CD4-positive, alpha-beta memory T cell (primary cell): ENCODE measurements at places on chromosomes 4 and X.

GRCh38 chrX:87525771-87526229, 8.2 kb downstream of the KLHL4 start:
- DNase-seq = no peak

- no peak for DNase-seq
These were observed 115.8 kb downstream of the NAA11 start for GRCh38 chr4:79209822-79210635.

DNA sequence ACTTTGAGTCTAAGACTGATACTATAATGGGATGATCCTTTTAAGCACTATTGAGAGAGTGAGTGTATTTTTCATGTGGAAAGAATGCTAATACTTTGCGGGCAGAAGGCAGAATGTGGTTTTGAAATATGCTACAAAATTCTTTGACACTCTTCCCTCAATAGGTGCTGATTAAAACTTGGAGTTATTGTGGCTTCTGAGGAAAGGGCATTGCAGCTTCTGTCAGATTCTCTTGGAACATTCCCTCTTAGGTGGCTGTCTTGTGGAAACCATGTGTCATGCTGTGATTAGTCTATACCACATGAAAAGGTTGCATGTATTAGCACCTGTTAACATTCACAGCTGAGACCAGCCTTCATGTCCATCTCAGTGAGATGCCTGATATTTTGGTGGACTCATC, 547.0 kb downstream of the STIM2 start:
- DNase-seq = no peak

- DNase-seq = no peak
These were observed 133.8 kb upstream of the UBQLN2 start for GRCh38 chrX:56429581-56429980.

DNA sequence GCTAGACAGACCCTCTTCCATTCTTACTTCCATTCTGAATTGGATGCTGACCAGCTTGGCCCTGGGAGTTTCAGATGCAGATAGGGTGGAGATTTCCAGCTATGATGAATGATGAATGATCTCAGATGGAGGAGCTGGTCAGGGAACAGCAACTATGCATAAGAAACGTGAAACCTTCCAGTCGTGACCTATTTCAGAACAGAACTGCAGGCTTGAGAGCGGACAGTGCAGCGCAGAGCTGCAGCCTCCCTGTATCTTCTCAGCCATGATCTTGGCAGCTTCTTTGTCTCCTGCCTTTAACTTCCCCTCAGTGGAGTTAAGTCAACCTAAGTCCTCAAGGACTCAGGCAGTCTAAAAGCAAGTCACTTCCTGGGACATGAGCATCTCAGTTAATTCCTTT, 43.3 kb upstream of the HAND2 start:
- no peak for DNase-seq

DNA sequence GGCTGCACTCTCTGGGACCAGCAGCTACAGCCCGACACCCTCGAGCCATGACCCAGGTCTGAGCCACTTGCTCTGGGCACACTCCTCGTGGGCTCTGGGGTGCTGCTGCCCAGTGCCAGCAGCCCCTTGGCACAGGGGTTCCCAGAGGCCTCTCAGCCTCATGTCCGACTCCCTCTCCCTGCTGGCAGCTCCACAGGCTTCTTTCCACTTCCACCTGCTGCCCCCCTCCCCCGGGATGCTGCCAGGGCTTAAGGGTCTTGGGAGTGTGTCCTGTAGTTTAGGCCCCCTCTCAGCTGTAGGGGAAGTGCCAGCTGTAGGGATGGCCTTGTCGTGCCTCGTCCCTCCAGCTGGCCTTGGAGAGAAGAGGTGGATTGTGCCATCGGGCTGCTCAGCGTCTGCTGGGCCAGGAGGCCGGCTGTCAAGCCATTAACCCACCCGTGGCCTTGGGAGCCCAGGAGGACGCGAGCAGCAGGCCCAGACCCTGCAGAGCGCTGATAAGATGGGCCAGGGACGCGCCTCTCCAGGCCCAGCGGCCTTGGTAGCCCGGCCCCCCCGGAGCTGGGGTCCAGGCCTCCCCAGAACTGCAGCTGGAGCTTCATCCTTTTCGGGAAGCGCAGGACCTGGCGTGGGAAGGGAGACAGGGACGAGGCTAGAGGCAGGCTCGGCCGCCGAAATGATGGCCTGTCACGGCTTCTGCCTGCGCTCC, 1.0 kb upstream of the USP27X start:
- no peak for DNase-seq

DNA sequence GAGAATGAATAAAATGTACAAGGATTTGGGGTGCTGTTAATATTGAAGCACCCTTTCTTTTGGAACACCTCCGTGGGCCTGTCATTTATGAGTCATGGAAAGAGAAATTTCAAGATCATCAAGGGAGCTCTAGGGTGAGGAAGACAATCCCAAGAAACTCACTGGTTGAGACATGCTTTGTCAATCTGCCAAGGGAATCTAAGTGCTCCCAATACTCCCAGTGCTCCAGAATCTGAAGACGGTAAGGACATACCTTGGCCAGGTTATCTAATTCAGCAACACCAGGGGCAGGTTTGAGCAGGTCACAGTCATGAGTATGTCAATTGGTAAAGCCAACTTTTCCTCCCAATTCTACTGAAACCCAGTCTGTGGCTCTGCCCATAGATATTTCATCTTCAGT, 556.4 kb upstream of the CPEB2 start:
- DNase-seq = no peak

DNA sequence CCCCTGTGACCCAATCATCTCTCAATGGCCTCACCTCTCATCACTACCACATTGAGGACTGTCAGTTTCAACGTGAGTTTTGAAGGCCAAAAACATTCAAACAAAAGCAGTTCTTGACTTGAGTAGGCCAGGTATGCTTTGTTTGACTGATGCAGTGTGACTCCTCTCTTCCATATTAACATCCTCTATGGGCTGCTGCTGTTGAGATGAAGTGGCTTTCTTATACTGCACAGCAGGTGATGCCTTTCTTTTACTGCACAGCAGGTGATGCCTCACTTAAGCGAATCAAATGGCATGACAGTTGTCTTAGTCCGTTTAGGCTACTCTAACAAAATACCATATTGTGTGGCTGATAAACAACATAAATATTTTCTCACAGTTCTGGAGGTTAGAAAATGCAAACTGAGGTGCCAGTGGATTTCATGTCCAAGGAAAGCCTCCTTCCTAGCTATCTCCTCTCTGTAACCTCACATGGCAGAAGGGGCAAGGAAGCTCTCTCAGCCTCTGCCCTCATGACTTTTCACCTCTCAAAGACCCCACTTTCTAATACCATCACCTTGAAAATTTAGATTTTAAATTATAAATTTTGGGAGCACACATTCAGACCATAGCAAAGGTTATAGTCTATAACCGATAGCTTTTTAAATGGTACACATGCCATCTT, 2267.9 kb upstream of the AGA start:
- DNase-seq = no peak

DNA sequence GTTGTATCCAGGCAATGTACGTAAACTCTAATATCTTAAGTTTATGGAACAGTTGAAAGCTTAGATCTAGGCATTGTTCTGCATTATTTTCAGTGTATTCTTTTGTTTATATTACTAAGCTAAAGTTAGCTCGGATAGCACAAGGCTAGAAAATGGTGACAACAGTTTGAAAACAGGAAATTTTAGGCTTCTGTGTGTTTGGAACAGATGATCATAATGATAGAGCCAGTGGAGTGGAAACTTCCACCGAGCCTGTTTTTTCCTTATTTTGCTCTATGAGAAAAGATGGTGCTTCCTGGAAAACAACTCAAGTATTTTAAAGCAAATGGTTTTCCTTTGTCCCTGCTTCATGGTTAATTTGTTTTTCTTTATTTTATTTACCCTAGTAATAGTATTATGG, 70.8 kb downstream of the GAB1 start:
- DNase-seq = no peak

DNA sequence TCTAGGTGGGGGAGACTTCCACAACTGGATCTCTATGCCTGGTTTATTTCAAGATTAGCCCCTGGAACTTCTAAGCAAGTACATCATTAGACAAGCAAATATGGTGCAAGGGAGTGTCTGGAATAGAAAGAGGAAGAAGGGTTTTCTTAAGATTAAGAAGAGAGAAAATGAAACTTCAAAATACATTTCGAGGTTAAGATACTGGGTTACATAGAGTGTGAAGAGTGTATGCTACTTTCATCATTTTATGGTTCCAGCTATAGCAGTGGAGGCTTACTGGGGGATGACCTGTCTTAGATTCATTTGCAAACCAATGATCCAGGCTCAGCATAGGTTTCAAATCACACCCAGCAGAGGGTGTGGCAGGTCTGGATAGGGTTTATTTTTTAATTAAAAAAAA, 144.4 kb upstream of the GATB start:
- DNase-seq = no peak

GRCh38 chr4:167724941-167725340, 367.4 kb upstream of the ANXA10 start:
- DNase-seq = no peak

DNA sequence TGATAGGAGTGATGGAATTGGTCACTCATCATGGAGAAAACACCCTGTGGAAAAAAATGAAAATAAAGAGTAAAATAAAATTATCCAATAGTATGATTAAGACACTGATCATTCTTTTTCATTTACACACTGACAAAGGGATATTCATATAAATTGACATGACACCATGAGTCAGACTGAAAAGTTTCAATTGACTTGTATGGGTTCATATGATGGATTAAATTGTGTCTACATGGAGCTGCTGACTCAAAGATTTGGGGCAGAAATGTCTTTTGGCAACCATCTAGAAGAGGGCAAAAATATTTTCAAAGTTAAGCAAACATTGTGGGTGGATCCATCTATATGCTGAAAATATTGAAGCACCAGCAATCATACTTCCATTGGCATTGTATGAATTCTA, 153.4 kb upstream of the PPP3CA start:
- no peak for DNase-seq

DNA sequence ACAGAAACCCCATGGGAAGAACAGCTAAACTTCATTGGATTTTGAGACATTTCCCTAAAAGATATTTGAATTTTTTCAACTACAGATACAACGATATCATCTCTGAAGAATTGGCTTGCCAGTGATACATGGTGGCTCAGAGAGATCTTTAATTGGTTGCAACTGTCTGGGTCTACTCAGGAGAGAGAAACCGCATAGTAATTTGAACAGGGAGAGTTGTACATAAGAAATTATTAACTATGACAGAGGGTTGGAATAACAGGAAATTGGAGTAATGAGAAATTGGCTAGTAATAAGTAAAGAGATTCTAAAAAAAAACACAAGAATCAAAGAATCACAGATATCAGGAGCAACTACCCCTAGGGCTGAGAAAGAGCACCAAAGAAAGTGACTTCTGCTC, 118.4 kb downstream of the KLHL13 start:
- DNase-seq = no peak

DNA sequence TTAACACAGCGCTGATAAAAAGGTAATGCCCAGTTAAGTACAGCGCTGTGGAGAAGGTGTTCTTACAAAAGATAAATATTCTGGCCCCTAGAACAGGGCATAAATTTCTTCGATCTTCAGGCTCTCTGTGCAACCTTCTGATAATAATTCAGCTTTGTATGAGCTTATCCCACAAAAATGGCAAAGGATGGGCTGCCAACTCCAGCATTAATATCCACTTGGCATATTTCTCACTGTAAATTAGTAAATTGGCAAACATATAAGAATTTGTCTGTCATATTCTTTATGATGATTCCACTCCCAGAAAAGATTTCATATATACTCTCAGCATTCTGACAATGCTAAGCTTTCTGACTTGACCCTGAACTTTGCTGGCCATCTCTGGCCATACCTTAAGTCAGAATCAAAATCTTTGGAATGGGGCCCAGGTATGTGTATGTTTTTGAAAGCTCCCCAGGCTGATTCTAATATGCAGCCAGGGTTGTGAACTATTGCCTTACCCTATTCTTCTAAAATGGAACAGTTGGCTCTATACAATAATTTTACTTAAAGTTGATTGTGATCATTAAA, 134.8 kb downstream of the FRYL start:
- no peak for DNase-seq

DNA sequence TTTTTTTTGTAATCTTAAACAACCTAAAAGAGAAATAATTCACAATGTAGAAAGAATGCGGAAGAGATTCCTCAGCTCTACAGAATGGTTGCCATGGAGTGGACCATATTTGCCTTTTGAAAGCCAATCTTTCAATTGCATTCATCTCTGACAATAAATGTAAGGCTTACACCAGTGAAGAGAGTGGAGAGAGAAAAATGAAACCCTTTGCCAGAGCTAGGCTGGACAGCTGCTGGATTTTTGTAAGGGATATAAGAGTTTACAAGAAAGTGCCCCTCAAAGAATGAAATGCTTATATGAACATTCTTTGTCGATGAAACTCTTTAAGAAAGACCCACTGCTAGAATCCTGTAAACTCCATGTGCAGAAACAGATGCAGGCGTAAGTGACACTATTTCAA, 66.0 kb upstream of the FAT1 start:
- DNase-seq = no peak

DNA sequence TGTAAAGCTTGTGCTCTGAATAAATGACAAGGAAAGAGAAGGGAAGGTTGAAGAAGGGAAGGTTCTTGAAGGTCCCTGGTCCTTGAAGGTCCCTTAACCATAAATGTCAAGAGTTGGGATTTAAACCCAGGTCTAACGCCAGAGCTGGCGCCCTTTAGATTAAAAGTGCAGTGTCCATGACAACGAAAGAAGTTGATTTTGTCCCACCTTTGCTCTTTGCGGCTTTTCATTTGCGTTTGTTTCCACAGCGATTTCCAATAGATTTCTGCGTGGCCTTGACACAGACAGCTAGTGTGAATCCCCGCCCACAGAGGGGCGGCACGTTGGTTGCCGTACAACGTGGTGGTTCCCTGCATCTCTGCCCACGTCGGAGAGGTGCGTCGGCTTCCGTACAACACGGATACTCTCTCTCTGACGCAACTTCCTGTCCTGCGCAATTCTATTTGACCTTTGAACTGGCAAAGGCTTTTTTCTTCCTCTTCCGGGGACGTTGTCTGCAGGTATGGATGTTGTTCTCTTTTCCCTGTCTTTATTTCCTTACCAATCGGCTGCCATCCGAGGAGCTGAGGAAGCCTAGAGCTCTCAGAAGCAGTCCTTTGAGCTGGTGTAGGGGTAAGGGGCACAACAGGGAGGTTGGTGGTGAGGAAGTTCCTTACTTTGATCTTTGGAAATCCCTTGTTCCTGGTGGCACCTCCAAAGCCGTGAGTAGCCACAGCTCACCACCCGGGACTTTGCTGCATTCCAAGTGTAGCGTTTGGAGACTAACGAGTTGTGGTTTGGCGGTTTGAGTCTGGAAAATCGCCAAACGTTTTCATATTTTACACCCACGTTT, at the start of gene RPL34:
RPL34 (plus strand) TSS at position 476 of the 832 bp plus-strand sequence. CDS start 1,384 bp downstream, outside the sequence.
- DNase-seq = peak; percentile 97

- no peak for DNase-seq
These were observed 39.9 kb downstream of the RELL1 start for GRCh38 chr4:37646247-37646646.

- peak; percentile 81 for DNase-seq
These were observed 36.8 kb downstream of the RTL5 start for GRCh38 chrX:72094894-72095293.

DNA sequence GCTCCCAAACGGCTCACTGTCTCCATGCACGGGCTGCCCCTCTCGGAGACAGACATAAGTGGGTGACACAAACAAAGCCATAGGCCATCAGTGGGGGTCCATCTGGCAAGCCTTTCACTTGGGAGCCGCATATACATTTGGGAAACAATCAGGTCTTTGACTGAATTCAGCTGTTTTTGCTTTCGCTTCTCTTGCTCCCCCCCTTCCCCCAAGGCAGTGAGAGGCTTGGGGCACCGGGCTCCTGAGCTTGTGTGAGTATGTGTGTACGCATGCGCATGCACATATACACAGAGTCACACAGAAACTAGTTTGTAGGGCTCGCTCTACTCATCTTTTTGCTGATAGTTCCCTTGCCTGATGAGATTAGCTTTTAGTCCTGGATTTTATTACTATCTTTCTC, 284.4 kb downstream of the AFF2 start:
- no peak for DNase-seq

GRCh38 chr4:113901994-113902787, 77.3 kb downstream of the ARSJ start:
- peak; percentile 85 for DNase-seq
